NCI-H2029 treated with DMSO at 0.1 percent for 48 hours (cell line): ENCODE measurements at places on chromosomes 12 and 14.

- peak; percentile 29 for DNase-seq
Measured at GRCh38 chr12:57898308-57898970, 42.9 kb upstream of the ATP23 start.

GRCh38 chr12:103909811-103910210, 20.4 kb upstream of the HSP90B1 start:
- DNase-seq: no peak

DNA sequence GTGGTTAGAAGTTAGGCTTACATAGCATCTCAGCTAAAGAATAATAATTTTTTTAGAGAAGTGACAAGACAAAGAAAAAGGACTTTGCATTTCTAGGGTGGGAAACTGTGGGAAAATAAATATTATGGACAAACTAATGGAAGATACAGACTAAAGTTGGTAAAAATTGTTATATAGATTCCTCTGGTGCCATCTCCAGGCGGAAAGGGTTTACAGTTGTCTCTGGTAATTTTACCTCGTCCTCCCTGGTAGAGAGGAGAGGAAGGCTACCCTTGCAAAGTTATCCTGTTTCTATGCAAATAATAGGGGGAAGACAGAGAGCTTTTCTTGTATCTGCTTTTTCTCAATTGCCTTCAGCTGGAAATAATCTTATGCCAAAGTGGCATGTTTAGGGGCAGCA, 5.2 kb downstream of the OR11G2 start:
- DNase-seq: no peak

DNA sequence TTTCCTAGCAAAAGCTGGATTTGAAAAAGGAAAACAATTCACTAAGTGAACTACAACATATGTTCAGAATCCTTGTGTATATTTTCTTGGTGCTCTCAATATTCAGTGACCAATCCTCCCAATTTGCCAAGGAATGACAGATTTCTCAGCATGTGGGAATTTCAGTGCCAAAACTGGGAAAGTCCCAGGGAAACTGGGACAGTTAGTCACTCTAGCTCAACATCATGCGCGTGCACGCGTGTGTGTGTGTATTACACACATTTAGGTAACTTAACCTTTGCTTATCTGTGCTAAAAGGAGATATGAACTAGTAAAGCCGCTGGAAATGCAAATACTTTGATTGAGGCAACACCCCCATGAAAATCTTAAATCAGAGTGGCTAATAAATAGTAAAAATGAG, 26.1 kb upstream of the SLC6A13 start:
- no peak for DNase-seq

GRCh38 chr12:24708043-24708442, 240.9 kb downstream of the BCAT1 start:
- DNase-seq: no peak

- no peak for DNase-seq
Measured at GRCh38 chr14:105010891-105011291, 10.0 kb downstream of the CDCA4 start.

DNA sequence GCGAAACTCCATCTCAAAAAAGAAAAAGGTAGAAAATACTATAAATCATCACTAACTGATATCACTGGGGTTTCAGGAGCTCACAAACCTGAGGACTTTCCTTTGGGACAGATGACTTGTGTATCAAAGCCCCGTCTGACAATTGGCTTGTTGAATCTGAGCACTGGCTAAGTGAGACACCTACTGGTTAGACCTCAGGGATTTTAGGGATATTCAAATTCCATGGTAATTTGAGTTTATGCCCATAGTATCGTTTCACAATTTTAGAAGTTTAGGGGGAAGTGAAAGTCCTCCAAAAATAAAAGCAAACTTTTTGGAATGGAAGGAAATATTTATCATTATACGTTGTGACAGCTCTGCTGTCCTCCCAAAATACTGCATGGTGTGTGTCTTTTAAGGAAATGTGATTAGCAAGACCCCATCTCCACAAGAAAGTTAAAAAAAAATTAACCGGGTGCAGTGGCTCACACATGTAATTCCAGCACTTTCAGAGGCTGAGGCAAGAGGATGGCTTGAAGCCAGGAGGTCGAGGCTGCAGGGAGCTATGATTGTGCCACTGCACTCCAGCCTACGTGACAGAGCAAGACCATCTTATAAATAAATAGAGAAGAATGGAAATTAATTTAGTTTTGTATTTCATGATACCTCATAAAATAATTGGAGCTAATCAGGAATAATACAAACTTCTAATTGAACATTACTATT, 49.2 kb downstream of the FBXL14 start:
- DNase-seq: no peak

DNA sequence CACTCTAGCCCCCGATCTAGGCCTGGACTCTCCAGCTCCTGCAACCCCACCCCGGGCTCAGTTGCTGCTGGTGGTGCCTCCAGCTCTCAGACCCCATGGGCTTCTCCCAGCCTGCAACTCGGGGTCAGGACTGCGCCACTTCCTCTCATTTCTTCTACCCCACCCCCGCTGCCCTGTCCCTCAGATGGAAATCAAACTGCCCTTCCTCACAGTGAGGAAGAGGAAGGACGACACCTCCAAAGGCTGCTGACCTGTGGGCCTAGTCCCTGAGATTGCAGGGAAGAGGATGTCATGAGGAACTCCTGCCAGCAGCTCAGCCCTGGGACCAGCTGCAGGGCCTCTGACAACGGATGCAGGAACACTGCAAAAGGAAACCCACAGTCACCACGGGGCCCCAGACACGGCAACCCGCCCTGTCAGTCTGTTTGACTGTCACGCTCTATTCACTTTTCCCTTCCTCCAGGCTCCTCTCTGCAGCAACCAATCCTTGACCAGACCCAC, 29.3 kb upstream of the PNMA1 start:
- DNase-seq: no peak

DNA sequence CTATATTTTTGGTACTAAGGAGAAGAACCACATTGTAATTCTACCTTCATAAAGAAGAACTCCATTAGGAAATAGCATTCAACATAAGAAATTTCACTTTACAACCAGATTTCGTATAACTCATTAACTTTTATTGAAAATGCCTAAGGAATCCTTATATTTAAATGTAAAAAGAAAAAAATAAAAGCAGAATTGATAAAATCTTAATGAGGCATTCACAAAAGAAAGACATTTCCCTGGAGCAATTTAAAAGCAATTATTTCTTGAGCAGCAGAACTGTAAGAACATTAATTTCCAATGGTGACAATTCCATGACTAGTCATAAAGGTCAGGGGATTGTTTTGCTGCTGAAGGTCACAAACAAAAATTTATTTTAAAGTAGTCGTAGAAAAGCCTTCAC, 1192.8 kb upstream of the TMEM132C start:
- no peak for DNase-seq

- DNase-seq: no peak
Measured at GRCh38 chr12:65557438-65558181, 266.7 kb upstream of the HMGA2 start.

GRCh38 chr12:97336900-97337751, 125.5 kb upstream of the RMST start:
- DNase-seq: no peak

- no peak for DNase-seq
Measured at GRCh38 chr12:131565267-131566015, 145.4 kb upstream of the SFSWAP start.
